Fibroblast of gingiva (primary cell): ENCODE measurements at places on chromosomes 12 and 14.

GRCh38 chr12:117313926-117314325 is 47.5 kb downstream of the NOS1 start:
- no peak for DNase-seq

- no peak for DNase-seq
Measured at GRCh38 chr12:42325326-42325652, 605 bp downstream of the ZCRB1 start.

DNA sequence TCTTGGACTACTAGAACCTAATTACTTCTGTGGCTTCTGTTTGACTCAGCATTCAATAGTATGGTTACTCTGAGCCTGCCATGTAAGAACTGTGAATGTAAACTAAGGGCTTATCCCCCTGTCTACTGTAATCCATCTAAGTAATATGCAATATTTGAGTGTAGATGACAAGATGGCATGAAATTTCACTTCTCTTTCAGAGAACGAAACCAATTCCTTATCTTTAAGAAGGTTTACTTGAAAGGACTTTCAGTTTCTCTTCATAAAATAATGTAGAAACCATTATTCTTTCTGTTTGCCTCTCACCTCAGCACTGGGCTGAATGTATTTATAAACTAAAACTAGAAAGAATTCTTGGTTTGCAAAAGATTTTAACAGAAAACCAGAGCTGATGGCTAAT is 60.4 kb upstream of the ARID2 start:
- no peak for DNase-seq

DNA sequence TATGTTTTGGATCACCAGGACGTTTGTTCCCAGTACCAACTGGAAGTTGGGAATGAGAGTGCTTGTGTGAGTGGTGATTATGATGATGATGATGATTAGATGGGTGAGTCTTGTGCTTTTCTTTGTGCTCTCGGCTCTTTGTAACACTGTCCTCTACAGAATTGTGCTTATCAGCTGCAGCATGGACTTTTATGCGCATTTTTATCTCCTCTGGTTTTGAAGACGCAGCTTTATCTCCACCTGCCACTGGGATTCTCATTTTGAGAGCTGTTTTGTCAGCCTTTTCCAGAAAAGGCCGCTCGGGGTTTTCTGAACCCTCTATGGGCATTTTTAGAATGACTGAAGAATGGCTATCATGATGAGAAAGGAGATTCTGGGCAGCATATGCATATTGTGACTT is 11.5 kb upstream of the KANSL2 start:
- DNase-seq = no peak

GRCh38 chr12:75366629-75367028 is 24.3 kb upstream of the GLIPR1L2 start:
- no peak for DNase-seq
